ENCODE measurements at places on chromosomes 6 and 20.

- DNase-seq, result peak; percentile 91
Measured at GRCh38 chr6:37048851-37049757, 43.6 kb downstream of the FGD2 start.

DNA sequence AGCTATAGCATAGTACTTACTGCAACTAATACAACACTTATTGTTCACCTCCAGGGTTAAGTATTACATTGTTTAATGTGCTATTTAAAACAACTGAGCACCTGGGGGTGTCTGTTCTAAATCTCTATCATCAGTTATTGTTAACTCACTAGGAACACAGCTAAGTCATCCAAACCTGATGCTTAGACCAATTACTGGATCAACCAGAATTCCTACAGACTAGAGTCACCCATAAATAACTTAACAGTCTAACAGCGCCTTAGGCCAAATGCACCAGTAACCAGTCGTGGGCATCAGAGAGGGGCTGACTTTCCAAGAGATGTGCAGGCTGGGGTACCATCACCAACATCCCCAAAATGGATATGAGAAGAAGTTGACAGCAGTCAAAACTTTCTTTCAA is 110.7 kb downstream of the ADTRP start:
- no peak for DNase-seq

GRCh38 chr6:22300273-22300998 is 3.6 kb upstream of the PRL start:
- no peak for DNase-seq

DNA sequence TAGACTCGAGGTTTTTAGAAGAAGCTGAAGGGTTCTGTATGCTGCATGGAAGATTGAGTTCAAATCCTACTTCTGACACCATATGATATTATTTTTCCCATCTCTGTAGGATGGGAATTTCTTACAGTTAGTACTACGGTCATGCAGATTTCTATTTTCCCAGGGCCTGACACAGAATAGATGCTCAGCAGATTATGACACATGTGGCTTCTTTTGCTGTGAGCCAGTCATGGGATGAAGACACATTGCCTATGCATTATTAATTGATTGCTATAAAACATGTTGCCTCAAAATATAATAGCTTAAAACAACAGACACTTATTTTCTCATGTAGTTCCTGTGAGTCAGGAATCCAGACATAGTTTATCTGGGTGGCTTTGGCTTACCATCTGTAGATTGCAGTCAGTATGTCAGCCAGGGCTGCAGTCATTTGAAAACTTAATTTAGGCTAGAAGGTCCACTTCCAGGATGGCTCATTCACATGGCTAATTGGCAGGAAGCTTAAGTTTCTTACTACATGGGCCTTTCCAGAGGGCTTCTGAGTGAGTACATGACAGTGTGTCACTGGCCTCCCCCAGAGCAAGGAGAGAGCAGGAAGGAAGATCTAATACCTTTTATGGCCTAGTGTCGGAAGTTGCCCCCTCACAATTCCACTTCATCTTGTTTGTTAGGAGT is 29.5 kb downstream of the TOP1 start:
- DNase-seq, result no peak

DNA sequence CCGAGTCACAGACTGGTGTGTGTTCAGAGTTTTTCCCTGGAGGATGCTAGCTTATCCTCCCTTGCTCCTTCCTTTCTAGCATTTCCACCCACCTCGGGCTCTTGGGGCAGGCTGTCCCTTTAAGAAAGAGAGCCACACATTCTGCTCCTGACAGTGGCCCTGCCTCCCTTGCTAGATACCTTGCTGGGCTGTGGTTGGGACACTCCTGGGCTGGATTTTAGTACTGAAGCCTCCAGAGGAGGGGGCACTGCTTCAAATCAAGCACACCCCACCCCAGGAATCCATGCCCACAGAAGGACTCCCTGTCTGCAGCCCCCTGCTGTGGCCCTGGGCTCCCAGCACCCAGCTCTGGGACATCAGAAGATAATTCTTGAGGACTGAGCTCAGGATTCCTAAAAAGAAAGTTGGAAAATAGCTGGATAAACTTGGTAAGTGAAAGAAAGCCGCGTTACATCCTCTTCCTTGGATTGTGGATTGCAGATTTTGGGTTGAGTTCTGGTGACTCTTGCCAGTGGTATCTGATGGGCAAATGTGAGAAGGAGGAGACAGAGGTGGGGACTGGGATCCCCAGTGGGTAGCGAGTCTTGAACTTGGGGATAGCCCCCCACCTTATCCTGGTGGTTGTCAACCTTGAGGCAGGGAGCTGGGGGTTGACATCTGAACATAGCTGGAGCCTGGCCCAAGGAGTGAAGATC is 29.0 kb downstream of the DAAM2 start:
- DNase-seq, result no peak

DNA sequence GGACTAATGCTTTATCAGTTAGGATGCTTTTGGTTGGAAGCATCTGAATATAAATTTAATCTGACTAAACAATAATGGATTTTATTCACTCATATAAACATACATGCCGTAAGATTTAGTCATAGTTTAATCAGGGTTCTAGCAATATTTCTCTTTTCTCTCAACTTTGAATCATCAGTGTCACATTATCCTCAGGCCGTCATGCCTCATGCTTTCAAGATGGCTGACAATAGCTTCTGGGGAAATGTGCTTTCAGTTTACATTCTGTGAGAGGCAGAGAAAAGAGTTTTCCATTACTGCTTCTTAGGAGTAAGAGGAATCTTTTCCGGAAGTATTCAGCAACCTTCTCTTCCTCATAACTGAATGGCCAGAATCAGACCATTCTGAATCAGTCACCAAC is 162.2 kb downstream of the GJA1 start:
- no peak for DNase-seq

GRCh38 chr6:116472706-116473105 is 11.5 kb downstream of the CALHM6 start:
- no peak for DNase-seq

GRCh38 chr20:11001764-11002540 is 328.2 kb upstream of the JAG1 start:
- DNase-seq, result no peak

DNA sequence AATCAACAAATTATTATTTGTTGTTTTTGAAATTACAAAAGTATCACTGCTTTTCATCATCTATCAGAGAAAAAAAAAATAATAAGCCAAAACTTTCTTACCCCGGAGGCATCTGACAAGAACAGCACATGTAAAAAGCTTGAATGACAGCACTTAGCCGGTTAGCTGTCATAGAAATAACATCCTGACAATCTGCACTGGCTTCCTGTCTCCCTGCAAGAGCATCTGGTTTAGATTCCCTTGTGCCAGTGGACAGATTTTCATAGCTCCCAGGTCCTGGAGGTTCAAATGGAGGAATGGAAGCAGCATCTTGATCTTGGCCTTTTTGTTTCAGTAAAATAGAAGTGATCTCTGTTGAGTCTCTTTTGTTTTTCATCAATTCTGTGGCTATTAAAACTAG is 74.8 kb downstream of the HACE1 start:
- DNase-seq, result no peak

GRCh38 chr20:10610251-10610650 is 63.5 kb downstream of the JAG1 start:
- no peak for DNase-seq

DNA sequence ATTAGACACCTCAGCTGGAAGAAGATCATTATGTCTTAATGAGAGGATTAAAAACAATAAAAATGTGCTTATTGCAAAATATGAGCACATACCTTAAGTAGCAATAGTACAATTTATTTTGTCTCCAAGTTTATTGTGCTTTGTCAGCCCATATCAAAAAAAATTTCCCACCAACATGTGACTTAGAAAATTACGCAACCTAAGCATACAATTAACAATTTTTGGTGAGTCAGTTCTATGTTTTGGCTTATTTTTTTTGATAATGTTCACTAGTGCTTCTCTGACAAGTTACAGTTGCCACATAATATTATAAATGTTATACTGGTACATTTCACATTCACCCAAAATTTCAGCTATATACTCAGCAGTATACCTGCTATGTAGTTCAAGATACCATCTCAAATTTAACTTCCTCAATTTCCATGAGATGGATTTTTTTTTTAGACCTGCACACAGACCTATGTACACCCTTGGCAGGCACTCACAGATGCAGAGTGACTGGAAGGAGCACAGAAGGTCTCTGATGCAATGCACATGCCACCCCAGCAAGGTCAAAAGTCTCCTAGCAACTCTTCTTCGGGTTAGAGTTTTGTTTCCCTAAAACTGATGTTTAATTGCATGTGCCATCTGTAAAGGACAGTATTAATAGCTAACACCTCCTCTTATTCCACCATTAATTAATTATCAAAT is 112.4 kb downstream of the PRKN start:
- DNase-seq, result no peak

DNA sequence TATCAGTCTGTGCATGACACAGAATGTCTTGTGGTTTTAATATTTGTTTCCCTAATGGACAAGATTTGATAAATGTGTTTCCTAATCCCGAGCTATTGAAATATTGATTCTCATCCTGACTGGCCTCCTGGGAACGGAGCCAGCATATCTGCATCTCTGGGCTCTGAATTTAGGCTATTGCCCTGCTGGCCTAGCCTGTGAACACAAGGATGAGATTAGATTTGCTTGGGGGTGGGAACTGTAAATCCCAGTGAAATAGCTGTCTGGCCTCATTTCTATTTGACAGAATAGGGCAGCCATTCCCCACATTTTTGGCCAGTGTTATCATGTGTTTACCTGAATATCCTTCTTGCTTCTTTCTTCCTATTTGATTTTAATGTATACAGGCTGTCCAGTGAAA is 198.4 kb upstream of the SOX4 start:
- DNase-seq, result no peak

GRCh38 chr6:105184921-105185320 is 5.1 kb upstream of the POPDC3 start:
- DNase-seq, result no peak

- peak; percentile 60 for DNase-seq
Measured at GRCh38 chr6:166786704-166787293, 159.7 kb upstream of the RPS6KA2 start.

DNA sequence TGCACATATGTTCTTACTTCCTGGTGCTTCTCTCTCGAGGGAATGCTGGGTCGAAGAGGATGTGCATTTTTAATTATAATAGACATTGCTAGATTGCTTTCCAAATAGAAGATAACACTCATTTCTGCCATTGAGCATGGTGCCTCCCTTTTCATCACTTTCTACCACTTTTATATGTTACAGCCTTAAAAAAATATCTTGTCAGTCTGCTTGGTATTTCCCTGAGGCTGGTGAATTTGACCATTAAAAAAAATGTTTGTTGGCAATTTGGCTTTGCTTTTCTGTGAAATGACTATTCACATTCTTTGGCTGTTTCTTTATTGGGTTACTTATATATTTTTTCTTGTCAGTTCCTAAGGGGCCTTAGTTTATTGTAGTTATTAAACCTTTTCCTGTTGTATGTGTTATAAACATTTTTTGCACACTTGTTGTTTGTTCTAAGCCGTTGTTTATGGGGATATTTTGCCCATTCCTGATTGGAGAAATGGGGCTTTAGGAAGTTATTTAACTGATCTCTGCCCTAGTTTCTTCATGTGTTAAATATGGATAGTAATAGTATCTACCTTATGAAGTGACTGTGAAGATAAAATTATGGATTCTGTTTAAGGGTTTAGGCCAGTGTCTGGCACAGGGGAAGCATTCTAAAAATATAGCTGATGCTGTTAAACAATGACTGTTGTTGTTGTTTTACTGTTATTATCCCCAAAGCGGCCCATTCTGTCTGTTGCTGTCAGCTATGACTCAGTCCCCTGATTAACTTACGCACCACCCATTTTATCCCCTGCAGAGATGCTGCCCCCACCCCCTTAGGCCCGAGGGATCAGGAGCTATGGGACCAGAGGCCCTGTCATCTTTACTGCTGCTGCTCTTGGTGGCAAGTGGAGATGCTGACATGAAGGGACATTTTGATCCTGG is 3.8 kb downstream of the DDR1 start:
- DNase-seq, result no peak

DNA sequence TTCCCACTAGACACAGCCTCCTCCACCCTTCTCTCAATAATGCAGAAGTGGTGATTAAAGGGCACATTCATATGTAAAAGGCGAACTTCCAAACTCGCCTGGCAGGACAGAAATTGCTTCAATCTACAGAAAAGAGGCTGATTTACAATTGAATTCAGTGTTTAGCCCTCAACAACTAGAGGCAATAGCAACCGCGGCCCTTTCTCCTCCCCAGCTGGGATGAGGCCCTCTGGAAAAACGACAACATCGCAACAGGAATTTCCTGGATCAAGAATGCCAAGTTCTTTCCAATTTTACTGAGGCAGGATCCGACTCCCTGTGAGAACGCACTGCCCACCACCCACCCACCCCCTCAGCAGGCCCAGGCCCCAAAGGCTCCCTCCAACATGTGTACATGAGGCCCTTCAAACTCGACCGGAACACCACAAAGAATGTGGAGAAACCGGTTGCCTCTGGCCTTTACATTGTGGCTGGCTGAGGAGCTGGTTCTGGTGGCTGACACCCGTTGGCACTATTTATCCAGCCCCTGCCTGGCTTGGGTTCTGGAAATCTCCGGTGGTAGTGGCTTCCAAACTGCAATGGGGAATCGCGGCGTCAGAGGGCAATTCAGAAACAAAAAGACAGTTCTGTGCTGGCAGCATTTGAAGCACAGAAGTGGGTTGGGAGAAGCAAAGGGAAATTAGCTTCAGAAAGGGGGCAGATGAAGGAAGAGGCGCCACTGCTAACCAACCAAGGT is 36.8 kb downstream of the ZMYND8 start:
- no peak for DNase-seq

- no peak for DNase-seq
Measured at GRCh38 chr6:78701407-78701806, 165.9 kb upstream of the IRAK1BP1 start.

DNA sequence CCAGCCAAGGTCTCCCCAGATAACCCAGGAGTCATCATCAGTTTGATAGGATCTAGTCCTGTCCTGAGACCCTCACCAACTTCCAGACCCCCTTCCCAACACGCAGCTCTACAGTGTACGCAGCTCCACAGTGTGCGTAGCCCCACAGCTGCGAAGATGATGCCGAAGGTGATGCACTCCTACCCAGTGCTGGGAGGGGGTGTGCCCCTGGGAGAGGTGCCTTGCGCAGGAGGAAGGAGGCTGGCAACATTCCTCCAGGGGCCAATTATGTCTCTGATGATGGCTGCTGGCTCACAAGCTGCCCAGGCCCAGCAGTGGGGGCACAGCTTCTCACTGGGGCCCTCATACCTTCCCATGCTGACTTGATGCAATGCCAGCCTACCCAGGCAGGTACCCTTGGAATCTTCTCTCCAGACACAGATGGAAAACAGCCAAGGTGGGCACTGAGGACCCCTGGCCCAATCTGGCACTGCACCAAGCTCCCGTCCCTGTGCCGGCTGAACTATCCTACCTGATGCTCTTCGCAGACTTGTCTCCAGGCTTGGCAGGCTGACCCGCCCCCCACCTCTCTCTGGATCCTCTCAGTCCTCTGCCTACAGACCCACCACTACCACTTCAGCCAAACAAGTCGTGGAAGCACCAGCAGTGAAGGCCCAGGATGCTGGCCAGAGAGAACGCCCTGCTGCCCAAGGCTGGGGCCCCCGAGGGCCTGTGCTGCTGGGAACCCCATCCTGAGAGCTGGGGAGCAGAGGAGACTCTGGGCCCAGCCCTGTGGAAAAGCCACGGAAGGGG is 1.4 kb downstream of the ZNF512B start:
- no peak for DNase-seq
